ENCODE measurements at places on chromosomes 6 and 20. TPM values are rescaled to one million over a fixed set of nuclear protein-coding genes. Genes with fewer than 3 reads are reported as not detected.

NAA20 gene
- 42.0 TPM for total RNA-seq

TAP1 gene
- total RNA-seq = 39.5 TPM

ZFP57 gene
- total RNA-seq = 0.11 TPM

ADNP gene
- total RNA-seq = 35.7 TPM

COL9A1 gene
- total RNA-seq = not detected

SALL4 gene
- total RNA-seq = 0.25 TPM

HLA-DMB gene
- total RNA-seq = not detected

SLC44A4 gene
- not detected for total RNA-seq

HLA-DQB1 gene
- not detected for total RNA-seq

CST7 gene
- total RNA-seq = 0.37 TPM

PHF20 gene
- 29.2 TPM for total RNA-seq

BPIFB1 gene
- total RNA-seq = not detected

PNPLA1 gene
- not detected for total RNA-seq

RAB32 gene
- total RNA-seq = 161 TPM

EFCAB8 gene
- total RNA-seq = not detected

SAMD3 gene
- total RNA-seq = 14.4 TPM

MOCS3 gene
- total RNA-seq = 11.0 TPM

PDE10A gene
- total RNA-seq = 2.3 TPM

CDSN gene
- total RNA-seq = not detected
